ENCODE measurements at places on chromosomes 12 and 14.

DNA sequence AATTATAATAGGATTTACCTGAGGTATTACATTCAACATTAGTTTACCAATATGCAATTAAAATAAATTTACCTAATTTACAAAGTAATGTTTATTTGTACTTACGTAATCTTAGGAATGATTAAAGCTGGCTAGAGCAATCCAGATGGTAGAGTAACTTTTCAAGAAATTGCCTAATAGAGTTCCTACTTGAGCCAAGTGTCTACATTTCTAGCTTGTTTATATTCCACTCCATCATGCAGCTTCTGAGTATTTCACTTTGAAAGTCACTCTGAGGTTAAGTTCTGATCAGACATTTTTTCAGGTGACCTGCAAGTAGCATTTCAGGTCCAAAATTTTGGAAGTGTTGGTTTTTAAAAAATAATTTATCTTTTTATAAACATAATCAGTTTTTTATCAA, 1080.7 kb downstream of the TRHDE start:
- DNase-seq: no peak

DNA sequence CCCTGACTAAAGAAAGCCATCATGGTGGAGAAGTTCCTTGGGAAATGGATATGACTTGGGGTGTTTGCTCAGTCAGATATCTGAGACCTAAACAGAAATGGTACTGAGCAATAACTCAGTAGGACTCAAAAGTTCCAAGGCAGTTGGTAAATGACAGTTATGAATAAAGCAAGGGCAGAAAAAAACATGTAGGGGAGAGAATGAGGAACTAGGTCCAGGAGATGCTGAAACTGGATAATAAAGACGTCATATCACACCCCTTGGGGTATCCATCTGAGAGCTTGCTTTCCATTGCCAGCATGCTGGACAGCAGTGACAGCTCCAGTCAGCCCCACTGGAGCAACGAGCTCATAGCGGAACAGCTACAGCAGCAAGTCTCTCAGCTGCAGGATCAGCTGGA, 37.5 kb downstream of the RPGRIP1 start:
- no peak for DNase-seq

GRCh38 chr12:110249716-110250225, 31.3 kb upstream of the ATP2A2 start:
- DNase-seq: no peak

- no peak for DNase-seq
Observed at GRCh38 chr12:77734214-77734883, 96.3 kb upstream of the NAV3 start.

GRCh38 chr12:53267999-53268629, at the start of gene ESPL1:
ESPL1 (plus strand) TSS chr12:53268299; CDS start chr12:53268767, 468 bp downstream.
- DNase-seq: peak; percentile 82

DNA sequence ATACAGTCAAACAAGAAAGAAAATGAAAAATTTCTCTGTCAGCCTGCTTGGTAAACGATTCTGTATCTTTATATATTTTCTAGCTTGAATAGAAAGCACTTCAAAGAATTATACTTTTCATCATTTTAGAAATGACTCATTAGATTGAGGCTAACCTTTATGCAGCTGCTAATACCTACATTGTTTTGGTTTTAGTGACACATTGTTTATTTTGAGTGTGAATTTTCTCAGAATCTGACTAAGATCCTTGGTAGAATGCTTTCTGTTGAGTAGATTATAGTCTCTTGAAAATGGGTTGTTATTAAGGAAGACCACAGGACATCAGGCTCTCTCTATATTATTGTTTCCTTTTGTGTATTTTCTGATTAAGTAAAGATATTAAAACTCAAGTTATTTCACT, at the start of gene PMCH:
TSS of gene PMCH (minus strand) at position 45 of the 400 bp plus-strand sequence. CDS start 63 bp downstream, outside the sequence.
- no peak for DNase-seq

DNA sequence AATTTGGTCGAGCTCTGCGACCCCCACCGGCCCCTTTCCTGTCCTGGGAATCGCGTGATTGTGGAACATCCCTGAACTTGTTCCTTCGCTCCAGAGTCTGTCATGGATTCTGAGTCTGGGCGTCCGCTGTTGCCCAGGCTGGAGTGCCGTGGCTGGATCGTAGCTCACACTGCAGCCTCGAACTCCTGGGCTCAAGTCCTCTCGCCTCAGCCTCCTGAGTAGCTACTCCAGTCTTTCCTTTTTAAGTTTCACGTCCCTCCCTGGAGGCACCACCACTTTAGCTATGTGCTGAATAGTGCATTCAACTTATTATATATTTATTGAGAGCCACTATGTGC, 698 bp downstream of the ACOT6 start:
- DNase-seq: no peak

All from stimulated activated CD4-positive, alpha-beta T cell treated with anti-CD3 and anti-CD28 coated beads, Interleukin-4, amount 100 ng/mL, for 24 hours (primary cell).